ENCODE measurements at places on chromosomes 1 and 21. TPM values are rescaled to one million over a fixed set of nuclear protein-coding genes. Genes with fewer than 3 reads are reported as not detected.

RNU1-4 gene
- under 0.01 TPM for total RNA-seq

TAL1 gene
- 1.2 TPM for total RNA-seq

PDC gene
- total RNA-seq, result not detected

RBP7 gene
- total RNA-seq, result not detected

REG4 gene
- total RNA-seq, result not detected

TMEM51 gene
- 1.6 TPM for total RNA-seq

LAMC1 gene
- 29.3 TPM for total RNA-seq

CR1L gene
- total RNA-seq, result not detected

NR5A2 gene
- under 0.01 TPM for total RNA-seq

URB2 gene
- total RNA-seq, result 14.7 TPM

JAM2 gene
- total RNA-seq, result 15.5 TPM

TNNI3K gene
- 17.1 TPM for total RNA-seq

ATP1A4 gene
- not detected for total RNA-seq

C1QA gene
- total RNA-seq, result 8.6 TPM

EXO1 gene
- 3.3 TPM for total RNA-seq

PRXL2B gene
- total RNA-seq, result 12.6 TPM

CELF3 gene
- total RNA-seq, result 33.0 TPM

CD1B gene
- total RNA-seq, result not detected

PRAMEF14 gene
- total RNA-seq, result not detected

DFFB gene
- total RNA-seq, result 11.0 TPM

MR1 gene
- 0.41 TPM for total RNA-seq

EPHX1 gene
- 4.5 TPM for total RNA-seq

OR2L2 gene
- total RNA-seq, result 0.41 TPM

UTS2 gene
- total RNA-seq, result not detected

HORMAD1 gene
- total RNA-seq, result 0.82 TPM

RUSC1 gene
- total RNA-seq, result 44.8 TPM

ATP13A2 gene
- 73.4 TPM for total RNA-seq

PKLR gene
- total RNA-seq, result not detected

DCDC2B gene
- total RNA-seq, result not detected

KRTAP22-1 gene
- not detected for total RNA-seq

CA6 gene
- total RNA-seq, result not detected

LCE2C gene
- total RNA-seq, result not detected

C1orf210 gene
- total RNA-seq, result not detected

AKNAD1 gene
- total RNA-seq, result 5.3 TPM

PAQR7 gene
- 8.6 TPM for total RNA-seq

LCE3D gene
- not detected for total RNA-seq

RAB3B gene
- 7.7 TPM for total RNA-seq

STPG1 gene
- 2.9 TPM for total RNA-seq

CADM3 gene
- 115 TPM for total RNA-seq

NFYC gene
- total RNA-seq, result 31.8 TPM

EPRS1 gene
- total RNA-seq, result 199 TPM

WDR77 gene
- 20.8 TPM for total RNA-seq

MROH9 gene
- not detected for total RNA-seq

ARHGEF19 gene
- total RNA-seq, result 1.2 TPM

INKA2 gene
- 4.5 TPM for total RNA-seq

COL8A2 gene
- total RNA-seq, result 0.82 TPM

UCHL5 gene
- total RNA-seq, result 41.6 TPM
